ENCODE measurements at places on chromosomes 16 and 17.

DNA sequence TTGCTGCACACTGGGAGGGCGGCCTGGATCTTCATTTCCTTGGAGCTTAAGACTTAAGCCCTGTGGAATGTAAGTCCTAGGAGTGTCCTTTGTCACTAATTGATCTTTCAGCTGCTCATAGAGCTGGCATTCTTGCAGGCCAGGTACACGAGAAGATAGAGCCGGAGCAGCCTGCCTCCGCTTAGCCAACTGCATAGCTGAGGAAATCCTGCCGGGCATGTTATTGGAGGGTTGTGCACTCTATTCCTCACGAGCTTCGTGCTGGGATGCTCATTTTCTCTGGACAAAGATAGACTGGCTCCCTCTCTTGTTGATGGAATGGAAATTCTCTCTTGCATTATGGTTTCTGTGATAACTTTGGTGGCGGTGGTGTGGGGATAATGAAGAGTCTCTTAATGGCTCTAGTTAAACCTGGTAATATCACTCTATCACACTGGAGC, 76.9 kb downstream of the RPA1 start:
- DNase-seq: no peak

- no peak for DNase-seq
These were observed 69.5 kb upstream of the CIBAR2 start for GRCh38 chr16:85181739-85182129.

DNA sequence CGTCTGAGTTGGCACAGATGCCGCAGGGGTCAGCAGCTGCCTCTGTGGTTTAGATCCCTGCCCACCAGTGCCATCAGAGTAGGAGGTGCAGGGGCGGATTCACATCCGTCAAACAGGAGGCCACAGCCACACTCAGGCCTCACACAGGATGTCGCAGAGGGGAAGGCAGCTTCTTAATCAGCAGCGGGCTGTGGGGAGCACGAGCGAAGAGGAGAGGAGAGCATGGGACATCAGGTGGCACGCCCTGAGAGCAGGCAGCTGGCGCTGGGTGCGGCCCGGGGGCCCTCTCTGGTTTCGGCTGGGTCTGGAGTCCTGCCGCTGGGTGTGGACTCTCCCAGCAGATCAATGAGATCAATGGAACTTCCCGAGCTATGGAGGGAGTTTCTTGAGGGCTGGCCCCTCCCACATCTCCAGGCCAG, 9.6 kb downstream of the LLGL2 start:
- no peak for DNase-seq

- peak; percentile 67 for DNase-seq
These were observed 35.1 kb downstream of the IGF2BP1 start for GRCh38 chr17:49031965-49032928.

- no peak for DNase-seq
These were observed 86.6 kb upstream of the RBBP6 start for GRCh38 chr16:24452724-24453123.

GRCh38 chr16:66052745-66053144, 313.7 kb upstream of the CDH5 start:
- no peak for DNase-seq

DNA sequence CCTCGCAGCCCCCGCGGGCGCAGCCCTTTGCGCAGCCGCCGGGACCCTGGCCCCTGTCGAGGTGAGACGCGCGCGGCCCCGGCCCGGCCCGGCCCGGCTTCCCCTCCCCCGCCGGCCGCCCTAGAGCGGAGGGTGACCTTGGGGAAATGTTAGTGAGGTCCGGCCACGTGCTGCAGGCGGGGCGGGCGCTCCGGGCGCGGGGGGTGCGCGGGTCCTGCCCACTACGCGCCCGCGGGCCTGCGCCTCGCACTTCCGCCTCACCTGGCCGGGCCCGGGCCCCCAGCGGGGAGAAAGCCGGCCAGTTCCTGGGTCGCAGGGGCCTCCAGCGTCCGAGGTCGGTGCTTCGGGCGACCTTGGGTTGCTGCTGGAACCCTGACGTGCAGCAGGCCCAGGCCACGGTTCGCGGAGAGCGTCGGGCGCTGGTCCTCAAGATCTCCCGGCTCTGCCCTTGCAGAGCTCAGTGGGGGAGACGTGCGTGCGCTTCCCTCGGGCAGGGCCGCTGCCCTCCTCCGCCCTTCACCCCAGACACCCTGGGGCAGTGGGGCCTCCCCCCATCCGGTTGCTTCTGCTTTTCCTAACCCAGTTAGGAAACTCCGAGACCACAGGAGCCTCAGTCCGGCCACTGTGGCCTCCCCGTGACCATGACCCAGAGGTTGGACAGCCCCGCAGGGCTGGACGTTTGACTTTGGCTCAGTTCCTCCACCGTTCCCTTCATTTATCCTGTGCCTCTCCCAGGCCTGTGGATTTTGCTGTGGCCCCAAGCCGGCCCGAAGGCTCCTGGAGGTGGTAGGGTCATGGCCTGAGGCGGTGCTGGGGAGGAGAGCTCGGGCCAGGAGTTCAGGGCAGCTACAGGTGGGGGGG, 791 bp downstream of the MCRIP2 start:
- DNase-seq: no peak

DNA sequence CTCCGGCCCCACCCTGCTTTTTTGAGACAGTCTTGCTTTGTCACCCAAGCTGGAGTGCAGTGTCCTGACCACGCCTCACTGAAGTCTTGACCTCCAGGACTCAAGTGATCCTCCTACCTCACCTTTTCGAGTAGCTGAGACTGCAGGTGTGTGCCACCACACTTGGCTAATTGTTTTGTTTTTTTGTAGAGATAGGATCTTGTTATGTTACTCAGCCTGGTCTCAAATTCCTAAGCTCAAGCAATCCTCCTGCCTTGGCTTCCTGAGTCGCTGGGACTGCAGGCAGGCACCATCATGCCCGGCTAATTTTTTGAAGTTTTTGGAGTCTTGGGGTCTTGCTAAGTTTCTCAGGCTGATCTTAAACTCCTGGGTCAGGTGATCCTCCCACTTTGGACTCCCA, 206.7 kb downstream of the SHISA9 start:
- peak; percentile 26 for DNase-seq

DNA sequence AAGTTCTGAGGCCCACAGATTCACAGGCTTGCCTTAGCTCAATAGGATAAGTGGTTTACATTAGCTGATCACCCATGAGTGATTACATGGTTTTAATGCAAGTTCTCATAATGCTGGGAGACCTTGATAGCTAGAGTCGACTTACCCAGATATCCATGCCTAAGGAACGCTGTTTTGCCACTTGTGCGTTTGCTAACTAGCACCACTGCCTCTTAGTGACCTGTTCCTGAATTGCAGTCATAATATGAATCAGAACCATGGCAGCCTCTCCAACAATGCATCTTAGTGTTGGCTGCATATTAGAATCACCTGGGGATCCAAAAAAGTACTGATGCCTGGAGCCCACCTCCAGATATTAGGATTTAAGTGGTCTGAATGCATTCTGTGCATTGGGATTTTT, 251.1 kb upstream of the CDH5 start:
- no peak for DNase-seq

- DNase-seq: no peak
These were observed 41.0 kb upstream of the CHMP6 start for GRCh38 chr17:80950466-80951120.

Data from renal cortical epithelial cell (primary cell).